ENCODE measurements at places on chromosomes 7 and 10.

- DNase-seq = no peak
Measured at GRCh38 chr7:92614660-92615174, 24.5 kb upstream of the FAM133B start.

DNA sequence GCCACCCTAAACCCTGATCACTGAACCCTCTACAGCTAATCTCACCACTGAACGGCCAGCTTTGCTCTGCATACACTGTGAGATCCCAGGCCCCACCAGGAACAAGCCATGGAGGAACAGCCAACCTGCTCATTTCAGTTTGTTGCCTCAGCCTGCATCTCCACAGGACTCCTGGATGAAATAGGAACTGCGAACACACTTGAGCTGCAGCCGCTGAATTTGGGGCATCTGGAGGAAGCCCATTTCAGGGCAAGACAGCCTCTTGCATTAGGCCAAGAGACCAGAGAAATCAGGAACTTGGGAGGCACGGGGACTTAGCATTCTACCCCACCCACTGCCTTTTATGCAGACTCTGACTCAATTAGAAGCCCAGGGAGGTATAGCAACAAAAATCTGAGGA is 14.5 kb upstream of the EGR2 start:
- DNase-seq = no peak

DNA sequence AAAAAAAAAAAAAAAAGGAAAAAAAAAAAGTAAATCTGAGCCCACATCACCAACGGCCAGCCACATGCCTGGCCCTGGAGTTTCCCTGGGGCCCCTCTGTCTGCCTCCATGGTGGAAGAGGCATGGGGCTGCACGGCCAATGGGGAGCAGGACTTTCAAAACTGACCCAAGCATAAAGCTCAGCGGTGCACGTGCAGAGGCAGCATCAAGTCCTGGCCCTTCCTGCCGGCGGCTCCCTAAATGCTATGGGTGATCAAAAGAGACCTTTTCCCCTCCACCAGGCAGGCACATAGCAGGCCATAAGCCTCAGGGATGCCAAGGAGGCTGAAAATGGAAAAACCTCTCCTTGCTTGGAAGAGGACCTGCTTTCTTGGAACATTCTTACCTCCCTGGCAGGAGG is 94.3 kb downstream of the OAT start:
- DNase-seq = no peak

DNA sequence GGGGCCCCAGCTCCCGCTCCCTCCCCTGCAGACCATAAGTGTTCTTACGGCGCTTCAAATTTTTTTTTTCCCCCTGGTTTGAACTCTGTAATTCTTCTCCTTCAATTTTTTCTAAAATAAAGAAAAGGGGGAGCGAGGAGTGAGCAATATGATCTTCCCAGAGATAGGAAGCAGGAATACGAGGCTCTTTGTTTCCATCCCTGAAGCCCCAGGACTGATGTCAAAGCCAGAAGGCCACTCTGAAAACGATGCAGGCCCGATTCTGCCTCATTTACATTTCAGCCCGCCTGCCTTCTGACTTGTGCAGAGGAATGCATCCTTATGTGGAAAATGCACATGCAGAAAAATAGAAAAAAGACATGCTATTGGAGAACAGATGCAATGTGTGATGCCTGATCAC is 401.5 kb upstream of the MKI67 start:
- no peak for DNase-seq

GRCh38 chr7:134845461-134845860 is 66.0 kb downstream of the CALD1 start:
- DNase-seq = no peak

DNA sequence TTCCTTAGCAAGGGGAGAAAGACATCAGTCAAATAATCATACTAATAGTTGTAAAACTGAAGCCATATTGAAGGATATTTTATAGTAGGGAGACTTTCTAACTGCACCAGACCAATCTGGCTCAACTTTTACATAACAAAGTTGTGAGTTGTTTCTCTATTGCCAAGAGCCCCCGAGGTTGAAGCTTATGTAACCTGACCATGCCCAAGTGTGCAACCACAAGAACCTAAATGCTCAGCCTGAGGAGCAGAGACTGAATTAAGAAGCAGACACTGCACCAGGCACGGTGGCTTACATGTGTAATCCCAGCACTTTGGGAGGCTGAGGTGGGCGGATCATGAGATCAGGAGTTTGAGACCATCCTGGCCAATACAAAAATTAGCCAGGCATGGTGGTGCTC is 77.3 kb upstream of the ARMC3 start:
- DNase-seq = no peak

DNA sequence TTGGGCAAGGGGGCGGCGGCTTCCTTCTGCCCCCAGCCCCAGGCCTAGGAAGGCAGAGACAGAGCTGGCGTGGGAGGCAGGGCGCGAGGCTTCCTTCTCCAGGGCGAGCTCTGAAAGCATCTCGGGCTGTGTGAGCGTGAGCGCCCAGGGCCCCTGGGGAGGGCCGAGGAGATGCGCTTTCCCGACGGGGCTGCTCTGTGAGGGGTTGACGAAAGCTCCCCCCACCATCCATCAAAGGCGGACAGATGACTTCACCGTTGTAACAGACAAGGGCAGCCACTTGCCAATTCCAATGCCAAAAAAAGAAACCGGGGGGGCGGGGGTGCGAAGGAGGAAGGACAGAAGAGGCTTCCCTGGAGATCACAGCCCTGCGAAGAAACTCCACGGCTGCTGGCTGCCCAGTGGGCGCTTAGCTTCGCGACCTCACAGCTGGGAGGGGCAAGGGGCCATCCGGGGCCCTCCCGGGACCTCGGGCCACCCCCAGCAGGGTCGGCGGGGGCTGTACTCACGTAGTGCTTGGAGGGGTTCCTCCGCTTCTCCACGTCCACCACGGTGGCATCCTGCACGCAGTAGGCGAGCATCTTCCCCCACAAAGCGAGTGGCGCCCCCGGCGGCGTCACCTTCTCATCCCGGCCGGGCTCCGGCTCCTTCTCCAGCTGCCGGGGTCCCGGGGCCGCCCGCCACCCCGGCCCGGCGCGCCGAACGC is 537 bp downstream of the SH3PXD2A start:
- no peak for DNase-seq

DNA sequence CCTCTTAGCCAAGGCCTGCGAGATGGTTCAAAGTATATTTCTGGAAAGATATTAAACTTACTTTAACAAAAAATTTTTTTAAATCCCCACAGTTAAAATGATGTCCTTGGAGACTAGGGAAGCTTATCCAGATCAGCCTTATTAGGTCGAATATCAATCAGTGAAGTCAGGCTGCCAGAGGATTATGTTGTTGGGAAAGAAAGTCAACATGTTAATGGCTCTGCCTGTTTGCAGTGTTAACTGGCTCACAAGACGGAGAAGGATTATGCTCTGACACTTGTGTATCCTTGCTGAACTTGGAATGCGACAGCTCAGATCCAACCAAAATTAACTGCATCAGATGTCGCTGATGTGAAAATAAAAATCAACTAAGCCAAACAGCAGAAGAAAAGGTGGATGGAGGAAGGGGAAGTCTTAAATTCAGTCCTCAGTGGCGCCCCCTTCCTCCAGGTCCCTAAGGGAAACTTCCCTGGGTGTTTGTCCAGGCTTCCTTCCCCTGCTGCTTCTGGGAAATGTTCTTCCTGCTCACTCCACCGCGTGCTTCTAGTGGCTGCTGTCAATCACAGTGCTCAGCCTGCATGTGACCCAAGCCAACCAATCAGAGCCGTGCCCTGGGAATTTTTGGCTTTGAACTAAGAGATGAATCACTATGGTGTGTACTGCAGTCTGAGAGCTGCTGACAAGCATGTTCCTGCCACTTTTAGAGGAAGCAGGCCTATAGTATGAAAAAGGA is 690.4 kb upstream of the NRP1 start:
- DNase-seq = no peak

DNA sequence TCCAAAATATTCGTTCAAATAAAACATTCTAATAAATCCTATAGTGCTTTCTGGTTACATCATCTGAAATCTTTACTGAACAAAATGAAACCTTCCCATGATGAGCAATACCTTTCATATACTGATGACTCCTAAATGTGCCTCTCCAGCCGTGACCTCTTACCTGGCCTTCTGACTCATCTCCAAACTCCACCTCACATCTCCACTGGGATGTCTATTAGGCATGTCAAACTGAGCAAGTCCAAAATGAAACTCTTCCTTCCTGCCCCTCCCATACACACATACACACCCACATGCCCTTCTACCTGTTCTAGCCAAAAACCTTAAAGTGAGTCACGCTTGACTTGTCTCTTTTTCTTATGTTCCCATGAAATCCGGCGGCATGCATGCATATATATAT is 22.9 kb downstream of the GSAP start:
- DNase-seq = no peak
